HFF-Myc (cell line): ENCODE measurements at places on chromosomes 16 and 17.

- DNase-seq = no peak
Measured at GRCh38 chr17:61986898-61987297, 59.1 kb upstream of the INTS2 start.

GRCh38 chr17:64172510-64172909 is 42.6 kb upstream of the ERN1 start:
- DNase-seq = no peak

- DNase-seq = no peak
Measured at GRCh38 chr16:81632392-81633146, 146.5 kb upstream of the PLCG2 start.

GRCh38 chr16:80938004-80938878 is 68.4 kb downstream of the CMC2 start:
- peak; percentile 98 for DNase-seq

DNA sequence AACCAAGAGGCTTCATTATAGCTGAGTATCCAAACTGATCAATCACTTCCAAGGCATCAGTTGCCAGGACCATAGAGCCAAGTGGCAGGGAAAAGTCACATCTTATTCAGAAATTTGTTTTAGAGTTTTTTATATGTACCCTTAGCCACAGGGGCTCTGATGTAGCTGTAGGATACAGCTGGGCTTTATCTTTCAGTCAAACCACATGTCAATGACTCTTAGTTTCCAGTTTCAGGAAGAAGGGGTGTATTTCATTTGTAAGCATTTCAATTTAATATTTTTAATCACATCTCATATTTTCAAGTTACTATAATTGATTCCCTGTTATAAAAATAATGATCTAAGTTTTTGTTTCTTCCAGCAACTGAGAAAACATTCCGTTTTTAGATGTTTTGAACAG is 2.9 kb upstream of the FLCN start:
- no peak for DNase-seq
